GM23248 (cell line): ENCODE measurements at places on chromosomes 2 and 18. TPM values are rescaled to one million over a fixed set of nuclear protein-coding genes. Genes with fewer than 3 reads are reported as not detected.

DNA sequence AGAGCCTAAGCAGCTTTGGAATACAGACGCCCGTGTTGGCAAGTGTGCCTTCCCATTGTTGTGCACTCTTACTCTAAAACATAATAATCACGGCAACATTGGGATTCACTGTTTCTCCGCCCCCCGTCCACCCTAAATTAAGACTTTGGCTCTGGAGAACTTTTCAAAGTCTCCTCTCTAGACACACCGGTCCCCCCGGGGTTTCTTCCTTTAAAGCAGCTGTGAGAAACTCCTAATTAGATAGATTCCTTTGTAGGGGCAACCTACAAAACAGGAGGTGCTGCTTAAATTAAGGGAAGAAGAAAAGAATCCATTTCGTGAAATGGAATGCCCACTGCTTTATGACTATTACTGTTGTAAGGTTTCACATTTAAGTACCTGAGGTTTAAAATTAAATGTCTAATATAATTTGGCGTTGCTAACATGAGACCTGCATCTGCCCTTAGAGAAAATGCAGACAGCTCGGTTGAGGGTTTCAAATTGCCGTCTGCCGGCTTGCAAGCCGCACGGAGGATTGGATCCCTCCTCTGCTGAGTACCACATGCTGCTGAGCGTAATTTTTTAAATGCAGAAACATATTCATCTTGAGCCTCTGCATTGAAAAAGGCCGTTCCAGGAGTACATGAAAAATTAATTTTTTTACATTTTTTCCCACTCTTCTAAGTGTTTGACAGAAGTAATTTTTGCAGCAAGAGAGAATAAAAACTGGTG is 233.3 kb downstream of the GBX2 start:
- no peak overlapping the region for H3K4me3 ChIP-seq
- H3K27ac ChIP-seq = no peak overlapping the region
- no peaks in the 10 kb centered on the region for H3K27me3 ChIP-seq

DNA sequence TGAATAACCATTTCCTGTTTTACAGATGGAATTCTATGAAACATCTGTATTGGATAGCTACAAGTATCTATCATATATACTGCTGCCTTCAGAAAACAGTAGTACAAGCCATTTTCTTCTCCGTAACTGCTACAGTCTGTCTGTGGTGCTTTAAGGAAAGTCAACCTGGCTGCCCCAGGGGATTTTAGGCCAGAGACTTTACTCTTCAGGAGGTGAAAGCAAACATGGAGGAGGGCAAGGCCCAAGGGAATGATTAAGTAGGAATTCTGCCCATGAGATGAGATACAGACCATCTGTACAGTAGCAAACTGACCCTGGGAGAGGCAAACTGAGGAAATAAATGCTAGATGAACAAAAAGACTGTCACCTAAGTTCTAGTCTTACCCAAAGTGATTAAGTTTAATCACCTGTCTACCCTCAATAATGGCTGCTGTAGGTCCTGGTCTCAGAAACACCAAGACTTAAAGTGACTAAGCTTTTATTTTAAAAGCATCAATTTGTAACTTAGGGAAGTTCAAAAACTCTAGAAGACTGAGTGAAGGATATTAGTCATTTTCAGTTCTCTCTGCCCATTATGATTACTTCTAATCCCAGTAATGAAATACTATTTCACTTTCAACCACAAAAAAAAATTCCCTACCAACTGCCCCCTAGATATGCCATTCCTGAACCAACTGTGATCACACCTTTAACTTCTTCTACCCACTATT is 14.8 kb downstream of the MBD2 start:
- H3K27ac ChIP-seq = peak overlapping the region; percentile 52
- peaks cover 34% of the 10 kb centered on the region for H3K4me1 ChIP-seq
- peak overlapping the region; percentile 19 for H3K4me3 ChIP-seq
- H3K36me3 ChIP-seq = peaks cover 5% of the 10 kb centered on the region; the same call in 1 of the 2 replicates
- DNase-seq = peak; percentile 38

The PLB1 gene
- polyA plus RNA-seq = 0.25 and 0.44 TPM in 2 replicates

- no peak overlapping the region; the same call in 1 of the 2 replicates for H3K27ac ChIP-seq
- H3K4me3 ChIP-seq = peak overlapping the region; percentile 89
- H3K27me3 ChIP-seq = no peaks in the 10 kb centered on the region
Measured at GRCh38 chr2:197502201-197502600, 2.0 kb downstream of the HSPE1 start.

GRCh38 chr2:74502147-74502719 is 2.8 kb upstream of the LBX2 start:
- DNase-seq = peak; percentile 39
- H3K36me3 ChIP-seq = no peaks in the 10 kb centered on the region
- peak overlapping the region; percentile 76 for H3K4me3 ChIP-seq
- H3K27me3 ChIP-seq = no peaks in the 10 kb centered on the region

The ZSWIM2 gene
- polyA plus RNA-seq = not detected in 2 replicates
